ENCODE measurements at places on chromosomes 12 and 14.

DNA sequence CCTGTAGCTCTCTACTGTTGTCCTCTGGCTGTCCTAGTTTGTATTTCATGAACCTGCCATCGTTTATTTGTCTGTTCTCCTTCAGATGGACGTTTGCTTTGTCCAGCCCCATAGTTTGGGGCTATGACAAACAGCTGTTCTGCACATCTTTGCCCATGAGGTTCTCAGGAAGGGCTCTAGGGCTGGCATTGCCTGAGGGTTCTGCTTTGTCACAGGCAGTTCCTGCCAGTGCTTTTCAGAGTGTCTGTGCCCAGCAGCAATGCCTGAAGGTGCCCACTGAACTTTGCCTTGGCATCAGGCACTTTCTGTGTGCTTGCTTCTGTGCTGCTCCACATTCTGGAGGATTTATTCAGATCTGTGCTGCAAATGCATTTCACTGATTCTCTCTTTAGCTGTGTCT, 361.3 kb downstream of the TMEM121 start:
- H3K4me3 ChIP-seq, result no peak overlapping the region
- no peak overlapping the region for H3K27ac ChIP-seq
- DNase-seq, result no peak
- H3K36me3 ChIP-seq, result no peaks in the 10 kb centered on the region

DNA sequence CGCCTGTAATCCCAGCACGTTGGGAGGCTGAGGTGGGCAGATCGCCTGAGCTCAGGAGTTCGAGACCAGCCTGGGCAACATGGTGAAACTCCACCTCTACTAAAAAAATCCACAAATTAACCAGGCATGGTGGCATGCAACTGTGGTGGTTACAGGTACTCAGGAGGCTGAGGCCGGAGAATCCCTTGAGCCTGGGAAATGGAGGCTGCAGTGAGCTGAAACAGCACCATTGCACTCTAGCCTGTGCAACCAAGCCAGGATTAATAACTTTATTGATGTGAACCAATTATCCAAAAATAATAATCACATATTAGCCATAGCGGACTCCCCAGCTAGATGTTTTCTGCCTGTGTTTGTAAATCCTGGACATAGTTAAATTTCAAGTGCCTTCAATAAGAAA, 1.8 kb upstream of the NUDT4 start:
- H3K4me1 ChIP-seq, result peaks cover 19% of the 10 kb centered on the region
- H3K27me3 ChIP-seq, result no peaks in the 10 kb centered on the region
- no peak overlapping the region for H3K4me3 ChIP-seq
- DNase-seq, result no peak
- peaks cover 4% of the 10 kb centered on the region for H3K36me3 ChIP-seq

- no peak overlapping the region for H3K27ac ChIP-seq
- no peaks in the 10 kb centered on the region for H3K27me3 ChIP-seq
- H3K4me1 ChIP-seq, result no peaks in the 10 kb centered on the region
- H3K36me3 ChIP-seq, result no peaks in the 10 kb centered on the region
These were observed 5.9 kb downstream of the RERGL start for GRCh38 chr12:18084080-18084479.

DNA sequence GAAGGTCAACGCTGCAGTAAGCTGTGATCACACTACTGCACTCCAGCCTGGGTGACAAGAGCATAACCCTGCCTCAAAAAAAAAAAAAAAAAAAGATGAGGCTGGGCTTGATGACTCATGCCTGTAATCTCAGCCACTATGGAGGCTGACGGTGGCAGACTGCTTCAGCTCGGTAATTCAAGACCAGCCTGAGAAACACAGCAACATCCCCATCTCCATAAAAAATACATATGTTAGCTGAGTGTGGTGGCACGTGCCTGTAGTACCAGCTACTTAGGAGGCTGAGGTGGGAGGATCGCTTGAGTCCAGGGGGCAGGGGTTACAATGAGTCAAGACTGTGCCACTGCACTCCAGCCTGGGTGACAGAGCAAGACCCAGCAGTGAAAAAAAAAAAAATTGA, 50.4 kb downstream of the GXYLT1 start:
- peaks cover 51% of the 10 kb centered on the region for H3K4me1 ChIP-seq
- H3K27me3 ChIP-seq, result no peaks in the 10 kb centered on the region
- DNase-seq, result peak; percentile 47
- H3K36me3 ChIP-seq, result peaks cover 27% of the 10 kb centered on the region

DNA sequence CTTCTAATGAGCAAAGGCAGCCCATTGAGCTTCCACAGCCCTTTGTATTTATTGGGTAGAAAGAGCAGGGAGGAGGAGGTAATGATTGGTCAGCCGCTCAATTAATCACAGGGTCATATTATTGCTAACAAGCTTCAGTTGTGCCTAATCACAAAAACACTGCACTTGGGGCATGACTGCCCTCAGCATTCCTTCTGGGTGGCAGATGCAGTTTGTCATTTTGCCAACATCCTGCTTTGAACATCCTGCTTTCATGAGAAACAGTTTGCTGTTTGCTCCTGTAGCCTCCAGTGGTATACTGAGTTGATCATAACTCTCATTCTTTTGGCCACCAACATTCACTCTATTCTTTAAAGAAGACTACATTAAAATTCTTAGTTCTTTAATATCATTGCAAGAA, 462.9 kb upstream of the MIS18BP1 start:
- no peak overlapping the region for H3K27ac ChIP-seq
- DNase-seq, result no peak
- H3K4me3 ChIP-seq, result no peak overlapping the region
- H3K36me3 ChIP-seq, result no peaks in the 10 kb centered on the region
